ENCODE measurements at places on chromosomes 5 and 9. TPM values are rescaled to one million over a fixed set of nuclear protein-coding genes. Genes with fewer than 3 reads are reported as not detected.

Gene CNTNAP3
- polyA plus RNA-seq = 5.3 TPM

Gene GPR151
- not detected for polyA plus RNA-seq

DNA sequence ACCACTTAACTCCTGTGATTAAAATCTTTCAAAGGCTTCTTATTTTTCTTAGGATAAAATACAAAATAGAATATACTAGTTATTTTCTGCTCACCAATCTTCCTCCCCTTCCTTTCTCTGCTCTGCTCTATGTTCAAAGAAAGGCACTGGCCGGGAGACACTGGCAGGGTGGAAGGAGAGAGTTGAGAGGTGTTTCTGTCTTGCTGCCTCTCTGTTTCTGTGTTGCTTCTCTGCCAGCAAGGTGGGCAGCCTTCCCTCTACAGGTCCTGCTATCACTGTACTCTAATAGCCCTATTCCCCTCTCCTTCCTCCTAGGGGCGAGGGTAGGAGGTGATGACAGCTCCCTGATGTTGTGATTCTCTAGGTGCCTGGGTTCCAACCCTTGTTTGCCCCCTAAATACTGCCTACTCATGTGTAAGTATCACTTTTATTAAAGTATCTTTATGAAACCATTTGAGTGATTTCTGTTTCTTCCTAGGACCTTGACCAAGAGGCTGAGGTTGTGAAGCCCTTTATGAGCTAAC, 515.1 kb downstream of the TLE4 start:
- DNase-seq = no peak

Gene CDH18
- polyA plus RNA-seq = 1.2 TPM

Gene SPINK6
- not detected for polyA plus RNA-seq

- no peak for DNase-seq
Measured at GRCh38 chr5:61866930-61867329, 439.1 kb upstream of the KIF2A start.

GRCh38 chr5:38931731-38932130, 85.9 kb downstream of the OSMR start:
- DNase-seq = no peak

DNA sequence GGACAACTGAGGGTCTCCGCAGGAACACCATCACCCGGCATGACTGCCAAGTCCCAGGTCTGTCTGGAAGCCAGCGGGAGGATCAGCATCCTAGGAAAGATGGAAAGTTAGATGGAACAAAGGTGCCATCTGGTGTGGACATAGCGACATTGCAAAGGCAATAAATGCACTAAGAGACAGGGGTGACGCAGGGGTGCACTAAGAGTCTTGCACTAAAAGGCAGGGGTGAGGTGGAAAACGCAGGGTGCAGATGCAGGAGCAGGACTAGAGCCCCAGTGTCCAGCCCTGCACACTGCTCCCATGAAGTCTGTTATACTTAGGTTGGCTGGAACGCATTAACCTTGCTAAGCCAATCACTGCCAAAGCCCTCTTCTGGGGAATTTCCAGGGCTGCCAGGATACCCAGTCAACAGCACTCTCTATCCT, 15.5 kb downstream of the ATOX1 start:
- DNase-seq = peak; percentile 37
